ENCODE measurements at places on chromosomes 3 and 15.

- no peak for DNase-seq
These were observed 23.0 kb downstream of the GSK3B start for GRCh38 chr3:120071259-120071658.

DNA sequence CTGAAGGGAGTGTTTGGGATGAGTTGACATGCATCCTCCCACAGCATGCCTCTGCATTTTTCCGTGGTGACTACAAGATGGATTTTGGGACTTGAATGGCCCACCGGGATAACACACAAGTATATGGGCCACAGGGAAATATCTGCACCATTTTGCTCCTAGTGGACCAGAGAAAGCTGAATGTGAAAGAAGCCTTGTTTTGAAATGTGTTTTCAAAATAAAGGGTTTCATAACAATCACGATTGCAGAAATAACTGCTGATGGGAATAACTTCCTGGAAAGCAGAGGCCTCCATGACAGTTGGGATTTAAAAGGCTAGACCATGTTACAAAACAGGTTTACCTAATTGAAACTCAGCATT is 77.5 kb upstream of the PRR23C start:
- no peak for DNase-seq

- no peak for DNase-seq
These were observed 32.4 kb downstream of the LSM3 start for GRCh38 chr3:14210843-14211594.

DNA sequence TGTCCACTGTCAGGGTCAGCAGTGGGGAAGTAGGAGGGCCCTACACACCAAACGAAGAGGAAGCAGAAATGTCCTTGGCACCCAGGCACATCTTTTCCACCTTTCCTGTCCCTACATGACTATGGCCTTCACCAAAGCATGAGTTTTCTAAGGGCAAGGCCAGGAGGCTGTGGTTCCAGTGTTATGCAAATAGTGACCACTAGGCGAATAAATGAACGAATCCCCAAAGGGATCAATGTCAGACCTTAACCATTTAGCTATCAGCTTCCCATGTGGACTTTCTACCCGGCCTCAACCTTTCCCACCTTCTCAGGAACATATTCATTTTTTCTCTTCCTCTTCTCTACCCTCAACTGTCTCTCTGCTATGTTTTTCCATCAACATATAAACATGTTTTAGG is 63.1 kb downstream of the NTRK3 start:
- DNase-seq: no peak

DNA sequence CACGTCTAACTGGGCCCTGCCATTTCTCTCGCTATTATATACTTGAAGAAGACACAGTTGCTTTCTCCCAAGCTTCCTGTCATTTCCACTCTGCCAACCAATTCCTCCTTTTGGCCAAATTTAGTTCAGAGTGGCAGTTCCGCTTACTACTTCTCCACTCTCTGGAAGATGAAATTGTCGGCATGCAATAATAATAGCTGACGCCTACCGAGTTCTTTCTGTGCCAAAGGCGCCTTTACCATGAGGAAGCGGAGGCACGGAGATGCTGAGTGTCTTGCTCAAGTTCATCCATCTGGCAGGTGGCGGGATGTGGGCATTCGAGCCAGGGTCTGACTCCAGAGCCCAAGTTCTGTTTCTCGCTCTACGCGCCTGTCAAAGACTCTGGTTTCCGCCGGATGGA is 14.6 kb upstream of the NRROS start:
- DNase-seq: no peak

GRCh38 chr3:159627229-159627628 is 361.4 kb upstream of the IL12A start:
- no peak for DNase-seq

- no peak for DNase-seq
These were observed 52.9 kb downstream of the GTPBP8 start for GRCh38 chr3:113043686-113044085.

DNA sequence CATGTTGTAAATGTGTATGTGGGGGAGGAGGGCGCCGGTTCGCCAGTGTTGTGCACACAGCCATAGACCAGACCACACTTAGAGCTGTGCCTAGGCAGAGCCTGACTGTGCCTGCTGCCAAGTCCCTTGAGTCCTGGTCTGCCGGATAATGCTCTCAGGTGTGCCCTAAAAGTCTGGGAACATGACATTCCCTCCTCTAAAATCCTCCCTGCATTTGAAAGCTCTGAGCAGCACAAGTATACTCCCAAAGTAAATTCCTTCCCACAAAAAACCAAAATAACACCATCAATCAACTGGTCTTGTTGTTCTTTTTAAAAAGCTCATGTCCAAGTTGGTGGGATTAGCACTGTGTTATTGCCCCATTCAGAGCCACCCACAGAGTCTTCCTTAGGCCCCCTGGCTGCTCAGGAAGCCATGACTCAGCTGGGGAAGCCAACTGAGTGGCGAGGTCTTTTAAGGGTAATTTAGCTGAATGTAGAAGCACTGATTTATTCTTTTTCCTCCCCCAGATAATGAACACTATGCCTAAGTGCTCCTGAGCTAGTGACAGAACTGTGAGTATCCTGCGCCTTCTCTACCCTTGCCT is 147.8 kb upstream of the MCTP2 start:
- no peak for DNase-seq

- DNase-seq: no peak
These were observed 181.7 kb upstream of the CADPS start for GRCh38 chr3:63056932-63057331.

GRCh38 chr15:89479173-89479572 is 17.2 kb downstream of the RHCG start:
- DNase-seq: no peak

DNA sequence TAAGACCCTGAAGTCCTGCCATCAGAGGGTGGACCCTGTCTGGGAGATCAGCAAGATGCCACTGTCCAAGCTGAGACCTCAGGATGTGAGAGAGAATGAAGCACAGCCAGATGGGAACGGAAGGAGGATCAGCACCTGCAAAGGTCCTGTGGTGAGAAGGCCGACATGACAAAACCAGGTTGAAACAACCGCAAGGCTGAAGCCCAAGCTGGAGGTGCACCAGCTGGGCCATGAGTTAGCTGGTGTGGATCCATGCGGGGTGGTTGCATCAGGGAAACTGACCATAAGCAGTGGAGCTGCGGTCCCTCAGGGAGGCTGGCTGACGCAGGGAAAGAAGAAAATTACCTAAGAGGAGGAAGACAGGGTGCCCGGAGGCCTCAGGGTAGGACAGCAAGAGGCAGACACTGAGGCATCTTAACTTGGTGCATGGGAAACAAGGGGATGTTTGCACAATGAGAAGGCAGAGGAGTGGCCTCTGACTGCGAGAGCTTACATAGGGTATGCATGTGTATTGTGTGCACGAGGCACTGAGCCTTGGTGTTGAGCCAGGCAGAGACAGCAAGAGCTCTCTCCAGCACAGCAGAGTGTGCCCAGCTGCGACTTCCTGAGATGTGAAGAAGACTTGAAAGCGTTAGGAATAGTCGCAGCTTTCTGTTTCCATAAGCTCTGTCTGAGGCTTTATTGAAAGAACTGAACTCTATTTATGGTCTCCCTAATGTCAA is 497.7 kb downstream of the OCA2 start:
- no peak for DNase-seq

- DNase-seq: no peak
These were observed 168.8 kb upstream of the SMAD3 start for GRCh38 chr15:66896611-66897010.

DNA sequence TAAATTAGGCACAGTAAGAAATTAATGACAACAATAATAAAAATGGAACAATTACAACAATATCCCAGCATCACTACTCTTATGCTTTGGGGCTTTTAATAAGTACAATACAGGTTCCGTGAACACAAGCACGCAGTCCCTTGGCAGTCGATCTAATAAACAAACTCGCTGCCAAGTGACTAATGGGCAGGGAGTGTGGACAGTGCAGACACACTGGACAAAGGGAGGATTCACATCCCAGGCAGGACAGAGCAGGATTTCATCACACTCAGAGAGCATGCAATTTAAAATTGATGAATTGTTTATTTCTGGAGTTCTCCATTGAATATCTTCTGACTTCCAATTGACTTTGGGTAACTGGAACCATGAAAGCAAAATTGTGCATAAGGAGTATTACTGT is 524.1 kb upstream of the CFAP20DC start:
- DNase-seq: no peak

DNA sequence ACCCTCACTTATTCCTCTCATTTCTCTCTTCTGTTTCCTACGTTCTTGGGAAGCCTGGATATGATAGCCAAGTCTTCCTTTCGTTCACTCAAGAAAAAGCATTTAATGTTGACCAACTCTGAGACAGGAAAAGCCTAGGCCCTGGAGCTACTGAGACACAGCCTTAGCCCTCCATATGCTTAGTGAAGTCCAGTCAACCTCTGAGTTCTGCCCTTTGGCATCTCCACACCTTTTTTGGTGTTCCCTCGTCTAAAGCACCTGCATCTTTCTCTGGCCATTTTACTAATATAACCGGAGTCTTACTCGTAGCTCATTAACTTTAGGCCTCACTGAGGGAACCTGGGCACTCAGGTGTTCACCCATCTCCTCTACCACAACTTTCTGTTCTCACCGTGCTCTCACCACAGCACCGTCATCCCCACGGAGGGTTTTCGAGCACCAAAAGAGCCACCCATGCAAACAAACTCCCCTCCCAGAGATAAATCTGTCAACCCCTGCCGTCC is 632 bp downstream of the MTHFS start:
- no peak for DNase-seq

DNA sequence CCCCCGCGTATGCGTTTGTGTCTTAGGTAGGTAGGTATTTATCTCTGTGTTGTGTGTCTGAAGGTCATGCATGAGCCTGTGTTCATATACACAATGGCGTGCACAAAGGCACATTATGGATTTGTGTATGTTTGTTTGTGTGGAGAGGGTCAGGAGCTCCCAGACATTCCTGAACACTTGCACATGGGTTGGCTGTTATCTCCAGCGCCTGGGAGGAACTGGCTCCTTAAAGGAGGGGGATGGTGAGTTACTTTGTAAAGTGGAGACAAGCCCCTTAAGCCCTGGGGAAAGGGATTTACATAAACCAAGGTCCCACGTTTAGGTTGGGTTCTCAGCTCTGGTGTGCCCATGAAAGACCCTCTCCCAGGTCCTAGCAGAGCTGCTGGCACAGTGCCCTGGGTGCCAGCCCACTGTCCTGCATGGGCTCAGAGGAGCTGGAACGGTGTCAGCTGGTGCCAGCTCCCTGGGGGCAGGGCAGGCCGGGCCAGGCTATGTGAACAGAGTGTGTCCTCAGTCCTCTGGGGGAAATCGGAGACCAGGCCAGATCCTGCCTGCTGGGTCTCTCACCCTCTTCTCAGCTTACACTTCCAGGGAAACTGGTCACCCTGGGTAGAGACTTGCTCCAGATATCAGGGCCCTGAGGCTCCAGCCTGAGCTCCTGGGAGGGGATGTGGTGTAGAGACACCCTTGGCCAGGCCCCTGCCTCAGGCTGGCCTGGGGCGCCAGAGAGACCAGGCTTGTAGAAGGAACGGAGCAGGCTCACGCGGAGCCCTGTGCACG is 25.1 kb downstream of the SNX33 start:
- DNase-seq: no peak

All from NCI-H1694 (cell line).